ENCODE measurements at places on chromosomes 1 and 21.

DNA sequence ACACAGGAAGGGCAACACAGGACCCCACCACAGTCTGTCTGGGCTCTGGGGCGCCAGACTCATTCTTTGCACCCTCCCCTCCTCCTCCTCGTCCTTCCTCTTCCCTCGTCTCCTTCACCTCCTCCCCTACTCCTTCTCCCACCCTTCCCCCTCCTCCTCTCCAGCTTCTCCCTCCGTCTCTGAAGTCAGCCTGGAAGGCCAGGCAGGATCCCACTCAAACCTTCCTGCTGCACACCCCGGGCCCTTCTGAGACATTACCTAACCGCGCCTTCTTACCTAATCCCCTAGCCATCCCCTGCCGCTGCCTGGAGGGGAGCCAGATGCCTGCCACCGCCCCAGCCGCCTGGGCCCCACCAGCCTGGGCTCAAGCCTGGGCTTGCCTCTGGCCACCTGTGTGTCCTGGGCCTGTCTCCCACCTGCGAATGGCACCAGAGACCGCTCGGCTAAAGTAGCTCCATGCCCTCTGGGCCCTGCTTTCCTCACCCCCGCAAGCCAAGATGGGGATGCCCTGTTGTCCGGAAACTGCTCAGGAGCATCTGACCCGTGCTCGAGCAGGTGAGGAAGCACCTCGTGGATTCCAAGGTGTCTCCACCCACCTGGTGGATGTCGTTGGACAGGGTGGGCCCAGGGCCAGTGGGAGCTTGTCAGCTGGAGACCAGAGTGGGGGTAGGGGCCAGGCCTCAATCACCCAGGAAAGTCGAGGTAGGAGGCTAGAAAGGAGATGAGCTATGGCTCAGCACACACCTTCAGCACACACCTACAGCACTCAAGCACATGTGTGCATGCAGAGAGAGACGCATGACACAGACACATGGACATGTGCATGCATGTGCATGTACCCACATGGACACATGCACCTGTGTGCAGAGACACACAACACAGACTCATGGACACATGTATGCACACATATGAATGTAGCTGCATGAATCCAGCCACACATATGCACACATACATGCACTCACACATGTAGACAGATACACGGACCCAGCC lies 31.9 kb downstream of the WNT9A start:
- no peak for DNase-seq

- DNase-seq, result no peak
Observed at GRCh38 chr1:156795787-156796186, 20.9 kb downstream of the SH2D2A start.

GRCh38 chr1:1920608-1921458 lies 1.8 kb upstream of the TMEM52 start:
- DNase-seq, result no peak

- no peak for DNase-seq
Observed at GRCh38 chr1:46646331-46646730, 21.8 kb downstream of the ATPAF1 start.

GRCh38 chr1:174682419-174683008 lies 234.8 kb downstream of the GPR52 start:
- DNase-seq, result no peak

- DNase-seq, result no peak
Observed at GRCh38 chr1:193283016-193283415, 96.6 kb upstream of the B3GALT2 start.

DNA sequence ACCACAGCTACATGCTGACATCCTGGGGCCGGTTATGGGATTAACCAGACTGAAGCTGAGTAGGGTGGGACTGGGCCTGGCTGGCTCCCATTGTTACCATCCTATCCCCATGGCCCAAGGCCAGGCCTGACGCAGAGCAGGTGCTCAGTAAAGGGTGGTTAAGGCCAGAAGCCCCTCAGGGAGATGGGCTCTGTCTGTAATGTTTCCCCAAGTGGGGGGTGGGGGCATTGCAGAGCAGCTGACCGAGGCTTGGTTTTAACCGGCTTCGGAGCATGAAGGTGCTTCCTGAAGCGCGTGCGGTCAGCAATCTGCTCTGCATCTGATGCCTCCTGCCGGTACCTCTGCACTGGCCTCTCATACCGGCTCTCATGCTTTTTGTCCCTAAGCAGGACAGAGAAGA lies 83.4 kb upstream of the ACTL8 start:
- no peak for DNase-seq

GRCh38 chr1:50416553-50417453 lies 6.4 kb downstream of the DMRTA2 start:
- no peak for DNase-seq

GRCh38 chr21:19609611-19610010 lies 1206.0 kb upstream of the TMPRSS15 start:
- DNase-seq, result peak; percentile 28

DNA sequence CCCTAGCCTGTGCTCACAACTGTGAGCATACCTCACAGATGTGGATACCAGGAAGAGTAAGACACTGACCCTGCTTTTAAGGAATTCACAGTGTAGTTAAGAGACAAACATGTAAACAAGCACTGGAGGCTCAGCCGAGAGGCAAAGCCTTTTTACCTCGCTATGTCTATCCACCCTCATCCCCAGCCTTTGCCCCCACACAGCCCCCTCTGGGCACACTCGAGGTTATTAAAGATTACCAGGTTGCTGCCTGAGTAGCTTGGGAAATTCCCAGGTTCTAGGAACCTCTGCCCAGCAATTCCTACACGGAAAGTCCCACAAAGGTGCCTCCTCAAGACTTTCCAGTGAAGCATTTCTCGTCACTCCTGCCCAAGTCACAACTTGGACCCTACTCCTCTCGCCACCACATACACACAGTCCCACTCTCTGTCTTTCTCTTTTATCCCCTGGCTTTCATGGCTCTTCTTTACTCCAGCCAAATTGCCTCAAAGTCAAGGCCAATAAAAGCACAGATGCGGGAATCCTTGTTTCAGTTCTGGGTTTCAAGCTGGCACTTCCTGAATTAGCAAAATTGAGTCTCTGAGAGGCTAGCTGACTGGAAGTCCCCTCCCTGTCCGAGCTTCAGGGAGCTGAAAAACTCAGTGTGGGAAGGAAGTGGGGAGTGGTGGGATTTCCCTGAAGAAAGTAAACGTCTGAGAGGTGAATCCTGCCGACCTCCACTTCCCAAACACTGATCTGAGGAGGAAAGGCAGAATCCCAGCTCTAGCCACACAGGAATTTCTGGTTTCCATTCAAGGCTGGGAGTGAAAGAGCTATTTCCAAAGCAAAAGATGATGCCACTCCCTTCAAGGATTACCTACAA lies 7.6 kb downstream of the DENND2D start:
- no peak for DNase-seq

DNA sequence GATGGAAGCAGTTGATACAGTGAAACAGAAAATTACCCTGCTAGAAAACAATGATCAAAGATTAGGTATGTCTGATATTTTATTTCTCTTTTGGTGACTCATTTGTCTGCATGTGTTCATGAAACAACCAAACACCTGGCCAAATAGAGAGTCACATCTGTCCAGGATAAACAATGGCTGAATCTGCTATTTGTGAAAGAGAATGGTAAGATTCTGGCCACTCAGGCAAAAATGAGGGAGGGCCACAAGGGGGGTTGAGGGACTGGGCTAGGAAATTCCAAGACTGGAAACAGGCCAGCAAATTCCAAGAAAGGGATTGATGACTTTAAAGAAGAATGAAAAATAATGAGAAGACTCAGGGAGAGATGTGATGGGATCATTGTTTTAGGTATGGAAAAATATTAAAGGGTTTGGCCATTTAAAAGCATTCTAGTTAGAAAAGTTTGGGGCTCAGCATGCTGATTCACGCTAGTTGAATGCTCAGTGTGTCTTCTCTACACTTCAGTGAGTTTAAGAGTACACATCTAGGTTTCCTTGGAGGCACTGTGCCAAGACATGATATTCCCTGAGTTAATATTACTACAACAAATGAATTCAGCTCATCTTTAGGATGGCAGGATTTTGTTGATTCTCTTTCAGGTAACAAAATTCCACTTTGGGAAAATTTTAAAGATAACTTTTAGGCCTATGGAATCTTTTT lies 44.9 kb downstream of the TRAF5 start:
- DNase-seq, result peak; percentile 32

- DNase-seq, result no peak
Observed at GRCh38 chr1:196654271-196654670, 2.4 kb downstream of the CFH start.

DNA sequence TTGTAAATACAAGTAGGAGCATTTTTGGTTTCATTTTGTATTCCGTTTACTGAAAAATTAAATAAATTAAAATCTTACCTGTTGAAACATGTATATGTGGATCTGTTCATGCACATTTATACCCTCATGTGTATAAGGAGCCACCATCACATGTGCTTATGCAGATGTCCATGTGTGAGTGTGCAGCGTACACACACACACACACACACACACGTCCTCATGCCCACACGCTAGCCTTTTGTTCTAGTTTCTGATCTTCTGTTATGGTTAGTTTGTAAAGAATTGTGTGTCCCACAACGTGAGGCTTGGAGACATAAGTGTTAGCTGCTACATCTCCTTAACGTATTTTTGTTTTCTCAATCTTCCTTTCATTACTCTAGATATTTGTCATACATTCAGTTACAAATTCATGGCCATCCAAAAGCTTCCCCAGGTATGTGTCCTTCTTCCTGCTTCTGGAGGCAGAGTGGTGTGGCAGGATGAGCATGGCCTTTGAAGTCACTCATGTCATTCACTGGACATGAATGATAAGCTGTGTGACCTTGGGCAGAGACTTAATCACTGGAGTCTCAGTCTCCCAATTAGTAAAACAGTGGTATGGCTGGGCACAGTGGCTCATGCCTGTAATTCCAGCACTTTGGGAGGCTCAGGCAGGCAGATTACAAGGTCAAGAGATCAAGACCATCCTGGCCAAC lies 54.6 kb downstream of the TENT5C start:
- no peak for DNase-seq

Data from PC-3 (cell line).